ENCODE measurements at places on chromosomes 16 and 17.

DNA sequence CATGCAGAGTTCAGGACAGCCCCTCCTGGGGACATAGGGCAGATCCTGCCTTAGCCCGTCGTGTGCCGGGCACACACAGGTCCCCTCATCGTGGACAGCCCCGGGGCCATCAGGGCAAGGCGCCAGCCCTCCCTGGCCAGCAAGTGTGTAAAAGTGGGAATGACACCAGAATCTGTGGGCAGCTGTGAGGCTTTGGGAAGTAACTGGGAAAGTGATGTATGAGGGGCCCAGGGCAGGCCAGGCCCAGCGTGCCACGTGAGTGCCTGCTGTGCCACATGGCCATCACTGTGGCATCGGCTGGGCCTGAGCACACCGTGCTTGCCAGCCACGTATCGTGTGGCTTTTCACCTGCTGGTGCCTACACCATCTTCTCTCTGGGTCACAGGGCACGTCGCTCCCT is 26.6 kb downstream of the ACSF3 start:
- DNase-seq = no peak

- no peak for DNase-seq
Measured at GRCh38 chr17:82678265-82678891, 20.1 kb downstream of the RAB40B start.

DNA sequence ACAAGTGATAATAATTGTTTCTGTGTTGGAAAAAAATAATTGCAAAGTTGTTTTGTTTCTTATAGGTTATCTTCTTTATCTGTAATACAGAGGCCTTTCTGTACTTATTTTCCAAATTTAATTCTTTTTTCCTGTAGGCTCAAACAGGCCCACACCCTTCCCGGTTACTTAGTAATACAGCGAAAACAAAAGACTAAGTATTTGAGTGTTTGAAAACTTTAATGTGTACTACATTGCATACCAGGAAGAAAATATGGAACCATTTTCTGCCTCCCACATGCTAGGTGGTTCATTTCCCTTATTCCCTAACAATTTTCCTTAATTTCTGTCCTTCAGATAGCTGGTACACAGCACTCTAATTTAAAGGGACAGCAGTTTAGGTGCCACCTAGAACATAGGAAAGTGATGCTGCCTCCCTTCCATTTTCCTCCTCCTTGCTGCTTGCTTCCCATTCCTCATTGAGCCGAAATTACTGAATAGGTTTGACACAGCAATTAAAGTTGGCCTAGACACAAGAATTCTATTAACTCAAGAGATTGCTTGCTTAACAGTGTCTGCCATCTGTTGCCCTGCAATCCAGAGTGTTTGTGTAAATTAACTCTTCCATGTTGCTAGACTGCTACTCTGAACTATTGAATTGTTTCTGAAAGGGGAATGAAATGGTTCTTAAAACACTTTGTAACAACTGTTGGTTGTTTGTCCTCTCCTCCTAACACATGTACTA is 24.2 kb downstream of the CYB5B start:
- no peak for DNase-seq

GRCh38 chr17:29076722-29077121 is 33.8 kb downstream of the PIPOX start:
- DNase-seq = no peak

DNA sequence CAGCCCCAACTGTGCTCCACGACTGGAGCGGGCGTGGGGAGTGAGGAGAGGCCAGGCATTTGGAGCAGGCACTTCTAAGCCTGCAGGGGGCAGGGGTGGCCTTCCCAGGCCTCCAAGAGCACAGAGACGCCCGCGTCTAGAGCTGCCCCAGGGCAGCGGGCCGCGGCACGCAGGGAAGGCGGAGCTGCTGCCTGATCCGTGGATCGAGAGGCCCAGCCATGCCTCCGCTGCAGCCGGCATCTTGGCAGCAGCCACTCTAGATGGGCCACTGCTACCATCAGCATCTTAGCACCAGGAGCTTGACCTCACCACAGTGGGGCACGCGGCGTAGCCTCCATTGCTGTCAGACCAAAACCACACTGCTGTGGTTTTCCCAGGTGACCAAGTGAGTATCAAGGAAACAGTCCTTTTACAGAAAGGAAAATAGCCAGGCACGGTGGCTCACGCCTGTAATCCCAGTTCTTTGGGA is 20.4 kb upstream of the WDR45B start:
- DNase-seq = peak; percentile 73

DNA sequence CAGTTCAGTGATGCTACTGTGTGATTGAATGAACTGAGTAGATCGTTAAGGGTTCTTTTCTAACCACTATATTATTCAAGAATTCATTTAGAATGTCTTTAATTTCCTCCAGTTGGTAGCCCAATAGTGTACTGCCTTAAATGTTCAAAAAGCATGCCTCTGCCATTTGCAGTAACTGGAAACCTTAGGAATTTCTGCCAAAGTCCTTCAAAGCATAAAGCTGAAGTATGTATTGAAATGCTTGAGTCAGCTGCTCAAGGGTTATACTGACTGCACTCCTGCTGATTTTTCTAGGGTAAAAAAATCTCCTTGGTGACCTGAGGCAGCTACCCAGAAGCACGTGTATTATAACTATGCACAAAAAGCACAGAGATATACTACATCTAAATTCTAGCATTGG is 56.5 kb downstream of the SNTB2 start:
- DNase-seq = no peak

- DNase-seq = no peak
Measured at GRCh38 chr16:5379954-5380353, 282.4 kb upstream of the EEF2KMT start.

GRCh38 chr16:50722405-50722737 is 19.5 kb upstream of the CYLD start:
- DNase-seq = no peak

DNA sequence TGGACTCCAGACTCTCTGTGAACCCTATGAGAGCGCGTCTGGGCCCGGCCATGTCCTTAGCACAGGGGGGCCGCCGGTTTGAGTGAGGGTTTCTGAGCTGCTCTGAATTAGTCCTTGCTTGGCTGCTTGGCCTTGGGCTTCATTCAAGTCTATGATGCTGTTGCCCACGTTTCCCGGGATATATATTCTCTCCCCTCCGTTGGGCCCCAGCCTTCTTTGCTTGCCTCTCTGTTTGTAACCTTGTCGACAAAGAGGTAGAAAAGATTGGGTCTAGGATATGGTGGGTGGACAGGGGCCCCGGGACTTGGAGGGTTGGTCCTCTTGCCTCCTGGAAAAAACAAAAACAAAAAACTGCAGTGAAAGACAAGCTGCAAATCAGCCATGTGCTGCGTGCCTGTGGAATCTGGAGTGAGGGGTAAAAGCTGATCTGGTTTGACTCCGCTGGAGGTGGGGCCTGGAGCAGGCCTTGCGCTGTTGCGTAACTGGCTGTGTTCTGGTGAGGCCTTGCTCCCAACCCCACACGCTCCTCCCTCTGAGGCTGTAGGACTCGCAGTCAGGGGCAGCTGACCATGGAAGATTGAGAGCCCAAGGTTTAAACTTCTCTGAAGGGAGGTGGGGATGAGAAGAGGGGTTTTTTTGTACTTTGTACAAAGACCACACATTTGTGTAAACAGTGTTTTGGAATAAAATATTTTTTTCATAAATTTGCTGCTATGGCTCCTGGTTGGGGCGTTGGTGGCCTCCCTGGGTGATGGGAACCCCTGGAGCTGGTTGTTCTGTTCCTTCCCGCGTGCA is 23.1 kb downstream of the STAT5A start:
- DNase-seq = peak; percentile 78

- DNase-seq = no peak
Measured at GRCh38 chr16:12229759-12230594, 253.4 kb downstream of the SNX29 start.

- peak; percentile 58 for DNase-seq
Measured at GRCh38 chr17:164303-165235, 16.9 kb downstream of the DOC2B start.

DNA sequence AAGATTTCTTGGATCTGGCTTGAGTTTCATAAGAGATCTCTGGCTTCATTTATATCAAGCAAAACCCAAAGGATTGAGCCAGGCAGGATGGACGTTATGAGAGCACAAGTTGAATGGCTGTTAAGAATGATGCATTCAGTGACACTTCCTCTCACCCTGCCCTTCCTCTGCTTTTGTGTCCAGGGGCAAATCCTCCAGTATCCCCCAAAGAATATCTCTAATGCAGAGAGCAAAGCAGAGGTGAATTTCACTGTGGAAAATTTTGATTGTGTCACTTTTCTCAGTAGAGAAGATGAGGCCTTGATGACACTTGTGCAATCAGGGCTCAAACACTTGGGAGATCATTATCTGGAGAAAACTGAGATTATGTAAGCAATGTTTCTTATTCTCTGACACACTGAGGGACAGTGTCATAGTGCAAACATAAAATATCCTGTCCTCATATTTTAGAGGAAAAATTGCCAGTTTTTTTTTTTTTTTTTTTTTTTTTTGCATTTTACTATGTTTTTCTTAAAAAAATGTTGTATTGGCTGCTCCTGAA is 25.3 kb downstream of the MARCHF10 start:
- DNase-seq = no peak

- peak; percentile 28 for DNase-seq
Measured at GRCh38 chr16:69481901-69482341, 57.5 kb downstream of the CYB5B start.

- no peak for DNase-seq
Measured at GRCh38 chr17:79667746-79668145, 56.9 kb upstream of the RBFOX3 start.

- DNase-seq = no peak
Measured at GRCh38 chr17:51335883-51336822, 75.8 kb downstream of the UTP18 start.

GRCh38 chr17:82924812-82925211 is 85.0 kb upstream of the ZNF750 start:
- DNase-seq = no peak

- no peak for DNase-seq
Measured at GRCh38 chr16:83513008-83513755, 294.6 kb upstream of the HSBP1 start.

DNA sequence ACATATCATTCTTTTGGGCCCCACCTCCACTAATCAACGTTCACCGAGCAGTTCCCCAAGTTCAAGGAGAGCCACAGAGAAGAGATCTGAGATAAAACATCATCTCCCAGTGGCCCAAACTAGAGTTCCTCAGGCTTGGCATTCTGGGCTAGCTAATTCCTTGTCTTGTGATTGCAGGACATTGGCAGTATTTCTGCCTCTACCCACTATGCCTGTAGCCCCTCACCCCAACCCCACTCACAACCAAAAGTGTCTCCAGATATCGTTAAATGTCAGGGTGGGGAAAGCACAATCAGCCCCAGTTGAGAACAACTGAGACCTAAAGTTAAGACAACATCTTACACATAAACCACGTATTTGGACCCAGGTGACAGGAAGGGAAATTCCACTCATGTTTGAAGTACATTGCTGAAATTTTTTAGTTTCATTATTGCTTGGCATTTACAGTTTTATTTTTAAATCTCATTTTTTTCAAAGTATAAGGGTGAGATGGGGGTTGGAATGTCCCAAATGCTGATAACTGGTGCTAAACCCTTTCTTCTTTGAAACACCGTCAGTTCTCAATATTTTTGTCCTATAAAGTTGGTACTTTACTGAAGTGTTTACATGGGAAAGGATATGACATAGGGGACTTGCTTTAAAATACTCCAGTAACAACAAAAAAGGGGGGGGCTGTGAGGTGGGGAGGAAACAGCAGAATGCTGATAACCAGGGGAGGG is 13.6 kb downstream of the ZC3H7A start:
- DNase-seq = no peak

- no peak for DNase-seq
Measured at GRCh38 chr16:80667925-80668324, 127.1 kb downstream of the DYNLRB2 start.

- peak; percentile 66 for DNase-seq
Measured at GRCh38 chr17:44940317-44940716, 7.3 kb downstream of the KIF18B start.

DNA sequence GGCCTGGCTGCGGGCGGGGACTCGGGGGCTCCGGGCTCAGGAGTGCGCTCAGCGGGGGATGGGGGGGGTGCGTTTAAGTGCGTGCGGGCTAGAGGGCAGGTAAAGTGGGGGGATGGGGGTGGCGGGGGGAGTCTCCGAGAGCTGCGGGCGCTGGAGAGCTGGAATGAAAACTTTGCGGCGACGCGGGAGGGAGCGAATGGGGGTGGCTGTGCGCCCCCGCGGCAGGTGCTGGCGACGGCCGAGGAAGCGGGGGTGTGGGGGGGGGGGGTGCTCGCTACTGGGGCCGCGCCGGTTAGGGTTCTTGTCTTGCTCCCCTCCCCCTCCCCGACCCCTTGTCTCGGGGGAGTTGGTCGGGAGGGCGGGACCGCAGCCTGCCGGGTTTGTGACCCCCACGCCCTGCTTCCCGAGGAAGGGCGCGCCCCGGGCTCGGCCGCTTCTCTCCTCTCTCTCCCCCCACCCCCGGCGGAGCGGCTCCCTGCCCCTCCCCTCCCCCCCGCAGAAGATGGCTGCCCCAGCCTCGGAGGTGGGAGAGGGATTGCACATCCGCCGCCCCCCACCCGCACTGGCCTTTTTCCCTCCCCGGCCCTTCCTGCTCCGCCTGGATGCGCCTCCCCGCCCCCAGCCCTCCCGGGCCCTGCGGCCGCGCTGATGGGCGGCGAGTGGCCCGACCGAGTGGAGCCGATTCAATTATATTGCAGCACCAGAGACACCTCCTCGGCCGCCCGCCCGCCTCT is 649 bp downstream of the GSE1 start:
- DNase-seq = peak; percentile 77
